ENCODE measurements at places on chromosomes 4 and X.

DNA sequence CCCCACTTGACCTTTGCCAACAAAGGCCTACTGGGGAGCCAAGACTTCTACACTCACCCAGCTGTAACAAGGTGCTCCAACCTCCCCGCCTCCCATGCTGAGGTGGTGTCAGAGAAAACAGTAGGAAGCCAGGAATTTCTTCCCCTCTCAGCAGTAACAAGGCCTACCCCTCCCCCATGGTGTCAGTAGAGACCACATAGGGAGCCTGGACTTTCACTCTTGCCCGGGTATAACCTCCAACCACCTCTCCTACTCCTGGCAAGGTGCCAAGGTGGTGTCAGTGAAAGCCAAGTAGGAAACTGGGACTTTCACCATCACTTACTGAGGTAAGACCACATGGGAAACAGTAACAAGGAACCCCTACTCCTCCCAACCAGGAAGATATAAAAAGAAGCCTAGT is 93.1 kb downstream of the SLC16A2 start:
- DNase-seq, result no peak

DNA sequence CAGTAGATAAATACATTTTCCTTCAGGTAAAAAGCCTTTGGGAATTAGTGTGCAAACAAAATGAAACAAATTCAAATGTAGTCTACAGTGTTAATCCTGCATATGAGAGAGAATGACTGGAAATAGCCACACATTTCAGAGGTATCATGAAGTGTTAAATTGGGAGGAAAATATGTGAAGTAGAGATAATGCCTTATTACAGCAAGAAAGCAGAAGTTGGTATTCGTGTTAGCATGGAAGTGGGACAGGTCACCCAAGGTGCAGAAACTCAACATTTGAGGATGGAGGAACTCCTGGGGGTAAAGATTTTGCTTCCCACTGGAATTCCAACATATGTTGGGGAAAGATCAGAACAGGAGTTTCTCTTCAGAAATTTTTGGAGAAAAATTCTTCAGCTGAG is 51.3 kb downstream of the EMCN start:
- no peak for DNase-seq

DNA sequence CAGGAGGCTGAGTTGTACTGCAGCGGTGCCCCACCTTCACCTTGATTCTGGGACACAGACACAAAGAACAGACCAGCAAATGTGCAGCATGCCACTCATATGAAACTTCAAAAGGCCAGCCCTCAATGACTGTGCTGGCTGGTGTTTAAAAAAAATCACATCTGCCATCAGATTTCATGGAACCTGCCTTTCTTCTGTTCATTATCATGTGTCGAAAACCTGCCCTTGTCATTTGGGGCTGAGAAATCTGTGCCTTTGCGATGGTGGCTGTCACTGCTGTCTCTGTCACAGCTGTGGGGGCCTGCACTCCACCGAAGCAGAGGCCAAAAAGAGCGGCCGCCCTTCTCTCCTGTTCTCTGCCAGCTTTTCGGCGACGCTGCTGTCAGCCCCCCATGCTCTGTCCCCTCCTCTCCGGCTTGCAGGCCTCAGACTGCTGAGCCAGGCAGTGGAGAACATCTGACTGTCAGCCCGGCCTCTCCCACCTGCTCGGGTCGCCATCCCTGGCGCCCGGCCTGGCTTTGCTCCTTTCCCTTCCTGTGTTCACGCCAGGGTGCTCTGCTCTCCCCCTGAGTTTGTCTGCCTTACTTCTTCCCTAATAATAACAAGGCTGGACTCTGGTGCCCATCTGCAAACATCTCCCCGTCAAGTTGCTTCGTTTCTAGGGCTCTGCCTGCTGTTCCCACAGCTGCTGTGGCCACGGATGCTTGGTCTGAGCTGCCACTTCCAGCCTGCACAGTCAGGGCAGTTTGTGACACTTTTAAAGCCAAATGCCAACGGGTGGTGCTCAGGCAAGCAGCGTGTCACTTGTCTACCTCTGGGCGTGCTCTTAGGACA is 355.2 kb downstream of the UNC5C start:
- DNase-seq, result no peak

- no peak for DNase-seq
Measured at GRCh38 chrX:97117572-97117971, 233.9 kb downstream of the RPA4 start.

GRCh38 chr4:6550821-6551220 is 24.2 kb upstream of the MAN2B2 start:
- no peak for DNase-seq

- DNase-seq, result no peak
Measured at GRCh38 chr4:31194823-31195222, 474.7 kb downstream of the PCDH7 start.

Data from activated CD8-positive, alpha-beta memory T cell treated with anti-CD3 and anti-CD28 coated beads for 4 hours (primary cell).